Trophoblast cell (in vitro differentiated cells and primary cell): ENCODE measurements at places on chromosomes 4 and X.

- no peaks in the 10 kb centered on the region for H3K4me1 ChIP-seq
- no peaks in the 10 kb centered on the region for H3K27me3 ChIP-seq
- DNase-seq: peak; percentile 78
- H3K27ac ChIP-seq: no peak overlapping the region
- no peaks in the 10 kb centered on the region for H3K36me3 ChIP-seq
- no peak overlapping the region for H3K4me3 ChIP-seq
These were observed 101.2 kb downstream of the FRMPD4 start for GRCh38 chrX:12239356-12240082.

- no peak overlapping the region for H3K4me3 ChIP-seq
- no peaks in the 10 kb centered on the region for H3K4me1 ChIP-seq
- H3K27me3 ChIP-seq: no peaks in the 10 kb centered on the region
- no peak overlapping the region for H3K27ac ChIP-seq
These were observed 3.7 kb downstream of the STATH start for GRCh38 chr4:69999420-69999819.

- no peak overlapping the region for H3K27ac ChIP-seq
- H3K4me1 ChIP-seq: no peaks in the 10 kb centered on the region
- no peak for DNase-seq
- H3K4me3 ChIP-seq: no peak overlapping the region
- no peaks in the 10 kb centered on the region for H3K27me3 ChIP-seq
- H3K36me3 ChIP-seq: no peaks in the 10 kb centered on the region
These were observed 3.9 kb upstream of the LDOC1 start for GRCh38 chrX:141180851-141181250.

GRCh38 chr4:12500409-12500808, 983.7 kb downstream of the RAB28 start:
- no peaks in the 10 kb centered on the region for H3K36me3 ChIP-seq
- no peaks in the 10 kb centered on the region for H3K27me3 ChIP-seq
- no peak overlapping the region for H3K4me3 ChIP-seq
- H3K4me1 ChIP-seq: no peaks in the 10 kb centered on the region
- no peak for DNase-seq
- H3K27ac ChIP-seq: no peak overlapping the region

DNA sequence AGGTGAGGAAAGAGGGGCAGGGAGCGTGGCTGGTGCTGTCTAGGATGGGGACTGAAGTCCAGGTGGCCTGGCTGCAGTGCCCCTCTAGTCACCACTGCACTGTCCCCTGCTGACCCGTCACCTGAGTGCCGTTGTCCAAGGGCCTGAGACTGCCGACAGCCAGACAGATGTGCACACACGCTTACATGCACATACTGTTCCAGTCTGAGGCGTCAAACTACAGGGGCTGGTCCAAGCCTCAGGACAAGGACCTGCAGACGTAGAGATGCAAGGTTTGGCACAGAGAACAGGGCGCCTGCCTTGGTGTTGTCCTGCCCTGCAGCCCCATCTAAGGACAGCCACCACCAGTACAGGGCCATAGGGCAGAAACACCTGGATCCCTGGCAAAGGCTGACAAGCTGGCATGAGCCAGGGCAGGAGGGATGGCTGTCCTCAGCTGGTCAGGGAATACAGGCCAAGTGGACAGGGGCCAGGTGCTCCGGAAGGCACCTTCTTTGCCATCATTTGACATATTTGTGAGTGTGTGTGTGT, 1.7 kb downstream of the SLC2A9 start:
- no peaks in the 10 kb centered on the region for H3K27me3 ChIP-seq
- no peaks in the 10 kb centered on the region for H3K36me3 ChIP-seq
- peak overlapping the region; percentile 71 for H3K4me3 ChIP-seq
- DNase-seq: peak; percentile 22
- H3K4me1 ChIP-seq: peaks cover 22% of the 10 kb centered on the region
- no peak overlapping the region for H3K27ac ChIP-seq

- H3K27ac ChIP-seq: no peak overlapping the region
- no peaks in the 10 kb centered on the region for H3K4me1 ChIP-seq
- no peaks in the 10 kb centered on the region for H3K36me3 ChIP-seq
- H3K4me3 ChIP-seq: no peak overlapping the region
- DNase-seq: no peak
These were observed 58.8 kb downstream of the PPP3CA start for GRCh38 chr4:101288365-101289145.

GRCh38 chr4:141045848-141046247, 87.4 kb downstream of the RNF150 start:
- H3K4me1 ChIP-seq: no peaks in the 10 kb centered on the region
- no peaks in the 10 kb centered on the region for H3K27me3 ChIP-seq
- no peak overlapping the region for H3K27ac ChIP-seq

DNA sequence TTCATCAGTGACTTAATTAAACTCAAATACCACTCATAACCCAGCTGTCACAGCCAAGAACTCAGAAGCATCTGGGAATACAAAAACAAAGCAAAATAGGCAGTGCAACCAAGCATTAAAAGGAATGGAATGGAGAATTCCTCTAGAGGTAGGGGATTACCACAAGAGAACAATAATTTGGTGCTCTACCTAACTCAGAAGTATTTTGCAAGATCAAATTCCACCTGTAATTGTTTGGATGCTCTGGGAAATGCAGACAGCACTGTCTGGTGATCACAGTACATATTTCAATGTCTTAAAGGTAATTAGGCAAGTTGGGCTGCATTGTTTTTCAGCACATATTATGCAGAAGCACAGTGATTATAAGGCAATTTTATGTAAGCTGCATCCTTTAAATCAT, 547.5 kb downstream of the TRAM1L1 start:
- H3K27me3 ChIP-seq: no peaks in the 10 kb centered on the region
- no peaks in the 10 kb centered on the region for H3K4me1 ChIP-seq
- DNase-seq: peak; percentile 77
- H3K36me3 ChIP-seq: no peaks in the 10 kb centered on the region
- H3K27ac ChIP-seq: no peak overlapping the region

GRCh38 chrX:46029777-46030176, 515.4 kb downstream of the ZNF674 start:
- H3K4me1 ChIP-seq: no peaks in the 10 kb centered on the region
- H3K36me3 ChIP-seq: no peaks in the 10 kb centered on the region
- H3K27me3 ChIP-seq: no peaks in the 10 kb centered on the region
- no peak for DNase-seq

- H3K4me3 ChIP-seq: no peak overlapping the region
- H3K4me1 ChIP-seq: peaks cover 27% of the 10 kb centered on the region
- H3K27me3 ChIP-seq: no peaks in the 10 kb centered on the region
- H3K36me3 ChIP-seq: no peaks in the 10 kb centered on the region
- peak overlapping the region; percentile 84 for H3K27ac ChIP-seq
These were observed 2.4 kb upstream of the AFAP1 start for GRCh38 chr4:7941965-7942496.

- no peak for DNase-seq
- H3K36me3 ChIP-seq: peaks cover 15% of the 10 kb centered on the region
- no peak overlapping the region for H3K27ac ChIP-seq
- no peaks in the 10 kb centered on the region for H3K4me1 ChIP-seq
- H3K4me3 ChIP-seq: no peak overlapping the region
These were observed 29.2 kb downstream of the SEC24B start for GRCh38 chr4:109462802-109463201.

- no peak for DNase-seq
- H3K27me3 ChIP-seq: no peaks in the 10 kb centered on the region
- H3K27ac ChIP-seq: no peak overlapping the region
- H3K4me1 ChIP-seq: no peaks in the 10 kb centered on the region
These were observed 32.6 kb downstream of the STAG2 start for GRCh38 chrX:123993904-123994635.

GRCh38 chr4:152172146-152172545, 363.7 kb downstream of the FBXW7 start:
- H3K27ac ChIP-seq: no peak overlapping the region
- H3K4me1 ChIP-seq: no peaks in the 10 kb centered on the region
- no peak overlapping the region for H3K4me3 ChIP-seq
- H3K36me3 ChIP-seq: no peaks in the 10 kb centered on the region
- H3K27me3 ChIP-seq: no peaks in the 10 kb centered on the region

DNA sequence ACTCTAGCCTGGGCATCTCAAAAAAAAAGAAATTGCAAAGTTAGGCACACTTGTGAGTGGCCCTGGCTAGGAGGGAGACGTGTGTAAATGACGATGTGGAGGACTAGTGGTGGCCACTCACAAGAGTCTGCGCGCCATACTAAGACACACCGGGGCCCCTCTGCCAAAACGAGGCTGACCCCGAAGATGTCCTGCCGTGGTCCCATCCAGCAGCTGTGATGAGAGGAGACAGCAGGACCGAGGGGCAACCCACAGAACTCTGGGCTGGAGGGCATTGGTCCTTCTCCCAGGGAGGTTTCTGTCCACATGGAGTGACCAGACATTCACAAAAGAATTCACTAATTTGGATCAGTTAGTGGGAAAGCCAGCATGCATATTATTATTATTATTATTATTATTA, 47.4 kb downstream of the NOP14 start:
- DNase-seq: no peak
- no peak overlapping the region for H3K27ac ChIP-seq
- peaks cover 43% of the 10 kb centered on the region for H3K36me3 ChIP-seq
- no peaks in the 10 kb centered on the region for H3K27me3 ChIP-seq
- no peaks in the 10 kb centered on the region for H3K4me1 ChIP-seq

DNA sequence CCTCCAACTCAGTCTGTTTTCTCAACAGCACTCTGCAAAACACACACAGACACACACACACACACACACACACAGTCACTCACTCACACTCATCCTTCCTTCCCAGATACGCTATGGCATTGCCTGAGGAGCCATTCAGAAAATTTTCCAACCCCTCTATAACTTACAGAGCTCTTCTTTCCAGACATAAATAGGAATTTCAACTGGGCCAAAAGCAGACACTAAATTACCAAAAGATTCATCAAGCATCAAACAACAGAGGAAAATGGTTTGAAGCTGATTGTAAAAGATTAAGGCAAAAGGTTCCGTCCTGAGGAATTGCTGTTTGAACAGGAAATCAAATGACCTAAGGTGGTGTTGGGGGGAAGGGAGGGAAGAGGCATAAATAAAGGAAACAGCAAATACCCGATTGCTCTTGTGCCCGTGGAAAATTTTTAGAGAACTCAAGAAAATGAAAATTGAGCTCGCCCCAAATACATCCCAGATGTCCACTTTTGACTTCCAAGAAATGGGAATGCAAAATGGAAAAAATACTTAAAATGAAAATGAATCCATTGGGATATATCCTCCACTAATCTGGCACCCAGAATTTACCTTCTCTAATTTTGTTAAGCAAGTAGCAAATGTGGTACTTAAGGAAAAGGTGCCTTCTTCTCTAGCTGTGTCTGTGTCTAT, 183.6 kb downstream of the QDPR start:
- no peak overlapping the region for H3K27ac ChIP-seq
- no peaks in the 10 kb centered on the region for H3K4me1 ChIP-seq
- H3K27me3 ChIP-seq: no peaks in the 10 kb centered on the region
- H3K36me3 ChIP-seq: no peaks in the 10 kb centered on the region

- no peak for DNase-seq
- H3K4me1 ChIP-seq: no peaks in the 10 kb centered on the region
- no peaks in the 10 kb centered on the region for H3K36me3 ChIP-seq
- no peaks in the 10 kb centered on the region for H3K27me3 ChIP-seq
- no peak overlapping the region for H3K27ac ChIP-seq
These were observed 311.4 kb upstream of the NDST4 start for GRCh38 chr4:115424852-115425251.

DNA sequence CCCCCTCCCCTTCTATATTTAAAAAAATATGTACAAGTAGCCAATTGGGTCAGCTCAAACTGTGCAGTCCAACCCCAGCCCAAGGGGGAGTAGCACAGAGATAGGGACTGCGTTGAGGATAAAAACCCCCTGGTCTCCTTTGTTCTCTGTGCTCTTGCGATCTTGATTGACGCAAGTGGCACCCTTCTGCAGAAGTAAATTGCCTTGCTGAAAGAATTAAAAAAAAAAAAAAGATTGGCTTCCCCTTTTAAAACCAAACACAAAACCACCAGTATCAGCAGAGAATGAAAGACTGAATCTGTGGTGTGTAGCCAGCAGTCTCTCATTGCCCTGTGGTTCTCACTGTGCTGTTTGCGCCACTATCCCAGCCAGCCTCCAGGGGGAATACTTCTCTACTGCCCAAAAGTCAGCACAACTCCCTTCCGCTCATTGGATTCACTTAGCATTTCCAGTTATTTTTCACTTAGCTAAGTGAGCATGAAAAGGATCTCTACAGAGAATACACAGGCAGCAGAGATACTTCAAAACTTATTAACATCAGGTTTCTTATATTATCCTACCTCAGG, 29.7 kb downstream of the MANBA start:
- peaks cover 15% of the 10 kb centered on the region for H3K4me1 ChIP-seq
- peaks cover 33% of the 10 kb centered on the region for H3K36me3 ChIP-seq
- peak; percentile 57 for DNase-seq
- no peaks in the 10 kb centered on the region for H3K27me3 ChIP-seq
- no peak overlapping the region for H3K27ac ChIP-seq
- no peak overlapping the region for H3K4me3 ChIP-seq

DNA sequence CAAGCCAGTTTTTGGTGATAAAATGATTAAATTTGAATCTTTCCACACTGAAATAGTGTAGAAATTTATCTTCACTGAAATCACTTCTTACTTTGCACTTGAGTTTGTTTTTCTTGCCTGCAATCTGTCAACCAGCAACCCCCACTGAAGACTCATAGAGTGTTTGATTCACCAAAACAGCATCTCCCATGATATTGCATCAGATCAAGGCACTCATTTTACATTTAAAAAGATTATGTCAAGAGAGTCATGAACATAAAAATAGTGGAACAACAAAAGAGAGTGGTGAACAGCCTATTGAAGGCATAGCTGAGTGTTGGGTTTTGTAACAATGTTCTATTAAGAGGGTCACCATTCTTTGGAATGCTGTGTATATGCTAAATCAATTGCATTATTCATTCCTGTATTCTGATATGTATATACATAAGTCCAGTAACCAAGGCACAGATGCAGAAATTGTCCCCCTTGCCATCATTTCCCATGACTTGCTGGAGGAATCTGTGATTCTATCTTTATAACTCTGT, 1934.9 kb downstream of the ARAP2 start:
- DNase-seq: no peak
- H3K27ac ChIP-seq: no peak overlapping the region
- H3K4me3 ChIP-seq: no peak overlapping the region
- no peaks in the 10 kb centered on the region for H3K27me3 ChIP-seq
- no peaks in the 10 kb centered on the region for H3K4me1 ChIP-seq

- no peak for DNase-seq
- H3K4me3 ChIP-seq: no peak overlapping the region
- no peaks in the 10 kb centered on the region for H3K36me3 ChIP-seq
- H3K27me3 ChIP-seq: no peaks in the 10 kb centered on the region
These were observed 30.8 kb upstream of the CD40LG start for GRCh38 chrX:136616987-136617685.

GRCh38 chrX:13396924-13397323, 77.1 kb upstream of the ATXN3L start:
- H3K4me3 ChIP-seq: no peak overlapping the region
- no peaks in the 10 kb centered on the region for H3K36me3 ChIP-seq

GRCh38 chr4:180240670-180241069, 2002.5 kb upstream of the TENM3 start:
- DNase-seq: no peak
- no peaks in the 10 kb centered on the region for H3K4me1 ChIP-seq
- H3K36me3 ChIP-seq: no peaks in the 10 kb centered on the region
- H3K27ac ChIP-seq: no peak overlapping the region
- no peaks in the 10 kb centered on the region for H3K27me3 ChIP-seq

- no peaks in the 10 kb centered on the region for H3K36me3 ChIP-seq
- no peak overlapping the region for H3K27ac ChIP-seq
- H3K27me3 ChIP-seq: no peaks in the 10 kb centered on the region
- no peak for DNase-seq
- peaks cover 2% of the 10 kb centered on the region for H3K4me1 ChIP-seq
These were observed 12.5 kb upstream of the MSX1 start for GRCh38 chr4:4847011-4847410.

GRCh38 chr4:3523628-3524221, 8.5 kb downstream of the LRPAP1 start:
- DNase-seq: no peak
- peaks cover 77% of the 10 kb centered on the region for H3K36me3 ChIP-seq
- no peaks in the 10 kb centered on the region for H3K27me3 ChIP-seq
- H3K4me1 ChIP-seq: no peaks in the 10 kb centered on the region
- no peak overlapping the region for H3K27ac ChIP-seq
